T-helper 9 cell (primary cell): ENCODE measurements at places on chromosomes 1 and 21.

DNA sequence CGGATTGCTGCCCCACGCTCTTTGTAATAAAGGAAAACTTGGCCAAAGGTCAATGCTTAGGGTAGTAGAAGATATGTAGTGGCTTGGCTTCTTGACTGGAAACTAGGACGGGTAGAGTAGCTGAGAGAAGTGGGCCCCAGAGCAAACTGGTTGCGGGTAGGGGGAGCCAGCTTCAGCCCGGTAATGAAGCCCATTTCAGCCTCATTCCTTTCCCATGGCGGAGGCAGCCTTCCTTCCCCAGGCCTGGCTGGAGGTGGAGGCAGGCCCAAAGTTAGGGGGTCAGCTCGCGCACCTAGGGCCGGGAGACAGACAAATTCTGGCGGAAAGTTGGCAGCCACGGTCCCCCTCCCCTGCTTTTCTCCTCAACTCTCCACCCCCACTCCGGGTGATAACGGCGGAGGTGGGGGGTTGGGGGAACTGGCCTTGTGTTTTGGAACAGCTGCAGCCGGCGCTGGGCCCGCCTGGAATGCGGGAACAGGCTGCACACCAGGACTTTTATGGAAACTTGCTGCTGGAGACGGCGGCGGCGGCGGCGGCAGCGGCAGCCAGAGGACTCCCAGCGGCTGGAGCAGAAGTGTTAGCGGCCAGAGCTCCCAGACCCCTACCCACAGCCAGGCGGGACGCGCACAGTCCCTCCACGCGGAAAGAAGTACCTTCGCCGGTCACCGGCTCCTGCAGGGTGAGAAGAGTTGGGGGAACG is at the start of gene NEXN:
NEXN (plus strand) TSS at position 544 of the 700 bp plus-strand sequence. CDS start 27,483 bp downstream, outside the sequence.
- DNase-seq = no peak

DNA sequence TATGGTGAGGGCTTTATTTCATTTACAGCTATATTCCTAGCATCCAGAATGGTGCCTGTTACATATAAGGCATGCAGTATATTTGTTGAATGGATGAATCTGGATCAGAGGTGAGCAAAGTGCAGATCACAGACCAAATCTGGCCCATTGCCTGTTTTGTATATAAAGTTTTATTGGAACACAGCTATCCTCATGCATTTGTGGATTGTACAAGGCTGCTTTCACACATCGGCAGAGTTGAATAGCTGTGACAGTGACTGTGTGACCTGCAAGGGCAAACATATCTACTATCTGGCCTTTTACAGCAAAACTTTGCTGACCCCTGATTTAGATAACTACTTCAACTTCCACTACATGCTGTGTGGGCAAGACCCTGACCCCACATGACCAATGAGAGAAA is 54.0 kb upstream of the MRPS6 start:
- no peak for DNase-seq

- DNase-seq = no peak
These were observed 60.5 kb upstream of the FOXD3 start for GRCh38 chr1:63261736-63262458.

GRCh38 chr1:91278754-91279153 is 125.9 kb downstream of the HFM1 start:
- DNase-seq = no peak

DNA sequence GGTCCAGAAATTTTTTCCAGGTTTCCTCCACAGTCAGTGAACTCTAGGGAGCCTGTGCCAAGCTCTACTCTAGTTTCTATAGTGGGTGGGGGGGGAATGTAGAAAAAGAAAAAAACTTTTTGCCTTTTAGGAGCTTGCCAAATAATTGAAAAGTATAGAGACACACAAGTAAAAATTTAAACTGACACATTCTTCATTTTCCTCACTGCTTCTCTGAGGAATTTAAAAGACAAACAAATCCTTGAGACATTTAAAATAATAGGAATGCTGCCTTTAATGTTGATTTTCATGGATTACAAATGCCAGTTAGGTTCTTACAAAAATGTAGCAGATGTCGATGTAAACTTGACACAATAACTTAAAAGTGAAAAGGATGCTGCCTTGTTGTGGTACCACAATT is 241.9 kb downstream of the DNM3 start:
- no peak for DNase-seq

DNA sequence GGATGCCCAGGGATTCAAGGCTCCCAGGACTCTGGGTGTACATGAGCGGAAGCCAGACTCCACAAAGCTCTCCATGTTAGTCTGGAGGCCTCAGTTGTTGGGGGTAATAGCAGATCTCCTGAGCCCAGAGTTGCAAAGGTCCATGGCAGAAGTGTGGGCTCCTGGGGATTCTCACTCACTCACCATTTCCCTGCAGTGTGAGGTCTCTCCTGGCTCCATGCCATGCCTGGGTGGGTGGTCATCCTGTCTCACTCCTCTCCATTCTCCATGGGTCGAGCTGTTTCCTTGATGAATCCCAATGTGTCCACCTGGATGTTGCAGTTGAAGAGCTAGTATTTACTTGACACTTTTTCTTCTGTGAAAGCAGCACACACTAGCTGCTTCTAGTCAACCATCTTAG is 156.8 kb upstream of the LRRC7 start:
- DNase-seq = no peak

DNA sequence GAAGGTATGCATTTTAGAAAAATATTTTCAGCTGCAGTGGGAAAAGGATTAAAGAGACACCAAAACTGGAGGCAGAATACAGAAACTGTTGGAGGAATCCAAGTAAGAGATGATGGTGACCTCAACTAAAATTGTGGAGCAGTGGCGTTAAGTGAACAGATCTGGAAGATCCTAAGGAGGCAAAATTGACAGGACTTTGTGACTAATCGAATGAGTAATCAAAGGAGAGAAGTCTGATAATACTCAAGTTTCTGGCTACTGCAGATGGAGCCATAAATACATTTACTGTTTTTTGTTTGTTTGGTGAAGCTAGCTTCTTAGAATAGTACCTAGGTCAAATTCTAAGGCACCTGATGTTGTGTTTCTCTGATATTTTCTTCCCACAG is 3.1 kb downstream of the CTBS start:
- no peak for DNase-seq

GRCh38 chr1:53625049-53625448 is 113.9 kb downstream of the GLIS1 start:
- DNase-seq = no peak

GRCh38 chr21:38925923-38926322 is 120.2 kb downstream of the ETS2 start:
- DNase-seq = no peak

GRCh38 chr1:183543619-183544204 is 46.5 kb downstream of the NCF2 start:
- DNase-seq = no peak

DNA sequence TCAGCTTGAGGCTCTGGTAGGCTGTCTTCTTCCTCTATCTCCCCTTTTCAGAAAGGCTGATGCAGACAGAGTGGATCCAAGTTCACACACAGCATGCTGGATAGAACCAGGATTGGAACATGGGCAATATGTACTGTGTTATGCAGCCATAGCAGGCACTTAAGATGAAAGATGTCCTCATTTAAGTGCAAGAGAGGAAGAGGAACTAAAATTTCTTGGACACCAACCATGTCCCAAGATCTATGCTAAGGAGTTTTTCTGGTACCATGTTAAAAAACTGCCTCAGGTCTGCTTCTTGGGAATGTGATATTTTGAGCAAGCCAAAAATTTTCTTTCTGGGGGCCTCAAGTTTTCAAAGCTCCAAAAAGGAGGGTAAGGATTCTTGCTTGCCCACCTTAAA is 1.2 kb downstream of the SDHB start:
- no peak for DNase-seq

DNA sequence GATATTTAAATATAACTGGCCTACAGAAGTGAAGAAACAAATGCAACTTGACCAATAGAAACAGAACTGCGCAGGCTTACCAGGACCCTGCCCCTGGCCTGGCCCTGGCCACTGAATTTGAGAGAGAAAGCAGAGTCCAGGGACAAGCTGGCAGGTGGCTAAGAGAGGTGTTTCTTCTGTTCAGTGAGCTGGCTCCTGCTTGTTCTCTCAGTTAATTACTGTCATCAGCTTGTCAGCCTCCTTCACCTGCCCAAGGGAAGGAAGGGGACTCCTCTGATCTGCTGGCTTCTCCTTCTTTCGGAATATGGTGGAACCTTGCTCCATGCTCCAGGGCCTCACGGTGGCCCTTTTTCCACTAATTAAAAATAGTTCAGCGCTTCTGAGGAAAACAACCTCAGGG is 388.4 kb downstream of the DISC1 start:
- no peak for DNase-seq

DNA sequence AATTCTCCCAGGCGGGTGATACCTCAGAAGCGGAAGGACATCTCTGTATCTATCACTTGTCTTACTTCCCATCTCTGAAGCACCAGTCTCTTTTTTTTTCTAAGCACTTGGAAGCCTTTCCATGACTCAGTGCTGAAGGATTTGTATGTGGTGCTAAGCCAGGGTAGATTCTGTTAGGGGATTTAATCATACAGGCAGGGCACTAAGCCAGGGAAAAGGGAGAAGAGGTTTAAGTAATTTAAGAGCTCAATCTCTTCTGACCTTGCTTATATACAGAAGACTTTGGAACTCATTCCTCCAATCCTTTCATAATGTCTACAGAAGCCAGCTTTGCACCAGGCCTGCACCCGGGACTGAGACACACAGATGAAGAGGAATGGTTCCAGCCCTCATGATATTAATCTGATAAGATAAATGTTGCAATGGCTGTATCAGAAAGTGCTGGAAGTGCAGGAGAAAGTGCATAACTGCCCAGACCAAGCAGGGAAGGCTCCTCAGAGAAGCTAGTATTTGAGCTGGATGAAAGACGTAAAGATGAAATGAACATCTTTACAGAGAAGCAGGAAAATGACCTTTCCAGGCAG is 11.0 kb downstream of the FAM163A start:
- no peak for DNase-seq

DNA sequence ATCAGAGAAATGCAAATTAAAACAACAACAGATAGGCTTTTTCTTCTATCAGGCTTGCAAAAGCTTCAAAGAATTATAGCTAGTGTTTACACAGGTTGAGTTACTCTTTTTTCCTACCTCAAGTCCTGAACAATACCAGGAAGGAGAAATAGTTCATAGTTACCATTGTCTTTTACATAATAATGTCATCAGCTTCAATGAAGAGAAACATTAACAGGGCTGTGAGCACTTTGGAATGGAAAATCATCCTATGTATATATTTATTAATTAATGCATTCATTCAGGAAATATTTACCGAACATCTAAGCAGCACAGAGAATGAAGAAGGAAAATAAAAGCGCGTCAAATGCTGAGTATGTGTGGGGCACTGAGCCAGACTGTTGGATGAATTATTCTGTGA is 197.3 kb downstream of the ZBTB18 start:
- no peak for DNase-seq

DNA sequence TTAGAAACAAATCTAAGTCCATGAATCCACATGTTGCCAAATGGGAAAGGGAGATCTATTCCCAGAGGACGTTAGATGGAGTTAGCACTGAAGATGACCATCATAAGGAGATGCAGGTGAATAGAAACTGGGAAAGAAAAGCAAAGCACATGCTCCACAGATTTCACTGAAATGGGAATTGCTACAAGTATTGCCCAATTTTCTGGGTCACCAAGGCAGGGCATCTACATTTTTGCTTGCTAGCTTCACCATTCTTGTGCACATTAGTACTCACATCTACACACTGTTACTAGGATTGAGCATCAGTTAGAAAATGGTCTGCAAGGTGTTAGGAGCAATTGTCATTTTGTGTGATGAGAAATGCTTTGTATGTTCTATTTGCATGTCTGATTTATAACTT is 99.1 kb downstream of the JAK1 start:
- no peak for DNase-seq

GRCh38 chr1:211968200-211968834 is 67.0 kb downstream of the INTS7 start:
- no peak for DNase-seq

DNA sequence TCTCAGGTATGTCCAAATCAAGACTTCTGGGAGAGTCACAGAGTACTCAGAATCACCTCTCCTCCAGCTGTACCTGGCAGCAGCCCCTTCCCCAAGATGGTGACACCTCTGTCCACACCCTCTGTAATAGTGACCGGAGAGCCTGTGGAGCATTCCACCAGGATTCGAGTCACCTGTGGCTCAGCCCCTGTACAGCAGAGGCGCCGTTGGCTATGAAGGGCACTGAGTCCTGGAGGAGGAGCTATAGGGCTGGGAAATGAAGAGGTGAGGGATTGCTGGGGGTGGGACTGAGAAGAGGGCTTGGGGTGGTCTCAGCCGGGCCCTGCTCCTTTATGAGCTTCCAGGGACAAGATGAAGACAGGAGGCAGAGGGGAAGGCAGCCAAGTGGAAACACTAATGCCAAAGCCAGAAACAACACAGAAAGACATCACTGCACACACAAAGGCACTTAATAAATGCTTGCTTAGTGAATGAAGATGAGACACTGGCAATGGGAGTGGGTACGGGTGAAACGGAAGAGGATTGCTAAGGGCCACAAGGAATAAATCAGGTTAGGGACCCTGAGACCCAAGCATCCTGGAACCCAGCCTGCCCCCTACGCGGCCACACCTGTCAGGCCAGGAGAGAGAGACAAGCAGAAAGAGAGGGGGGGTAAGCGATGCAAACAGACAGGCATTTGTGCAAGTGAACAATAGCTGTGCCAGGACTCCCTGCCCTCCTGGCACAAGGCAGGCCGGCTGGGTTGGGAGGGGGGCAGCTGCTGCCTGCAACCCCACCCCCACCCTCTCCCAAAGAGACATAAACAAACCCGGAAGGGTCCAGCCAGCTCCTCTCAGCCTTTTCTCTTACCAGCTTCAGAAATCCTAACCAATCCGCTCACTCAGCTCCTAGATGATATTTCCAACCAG is 3.9 kb downstream of the ARHGEF2 start:
- DNase-seq = no peak

DNA sequence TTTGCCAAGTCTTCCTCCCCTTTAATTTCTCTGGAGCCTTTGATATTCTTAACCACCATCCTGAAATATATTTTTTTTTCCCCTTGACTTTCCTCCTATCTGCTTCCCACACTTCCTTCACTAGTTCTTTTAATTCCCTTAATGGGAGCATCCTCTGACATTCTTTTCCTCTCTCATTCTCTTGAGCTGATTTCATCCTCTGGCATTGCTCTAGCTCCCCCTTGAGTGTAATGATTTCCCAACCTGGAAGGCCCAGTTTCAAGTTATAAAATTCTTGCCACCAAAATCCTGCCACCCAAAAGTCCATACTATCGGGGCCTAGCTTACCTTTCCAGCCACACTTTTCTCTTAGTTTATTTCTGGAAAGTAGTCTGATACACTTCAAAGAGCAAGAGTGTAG is 39.5 kb upstream of the UBE2U start:
- DNase-seq = no peak

DNA sequence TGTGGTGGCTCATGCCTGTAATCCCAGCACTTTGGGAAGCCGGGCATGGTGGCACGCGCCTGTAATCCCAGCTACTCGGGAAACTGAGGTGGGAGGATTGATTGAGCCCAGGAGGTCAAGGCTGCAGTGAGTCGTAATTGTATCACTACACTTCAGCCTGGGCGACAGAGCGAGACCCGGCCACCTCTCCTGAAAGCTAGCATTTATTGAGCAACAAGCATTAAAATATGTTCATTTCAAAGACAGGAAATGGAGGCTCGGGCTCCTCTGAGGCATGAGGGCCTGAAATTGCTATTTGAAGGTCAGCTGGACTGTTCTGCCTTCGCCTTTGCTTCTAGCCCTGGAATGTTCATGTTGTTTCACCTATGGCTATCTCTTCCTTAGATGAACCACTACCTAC is 34.5 kb downstream of the SPATA21 start:
- no peak for DNase-seq

GRCh38 chr1:9066945-9067807 is 2.3 kb downstream of the SLC2A5 start:
- no peak for DNase-seq
